CD4-positive, alpha-beta T cell treated with Interleukin-2 at 100 ng/mL for 4 hours (primary cell): ENCODE measurements at places on chromosomes 3 and 15.

- no peak for DNase-seq
These were observed 16.0 kb downstream of the NR1D2 start for GRCh38 chr3:23961066-23961465.

GRCh38 chr3:109819734-109820133, 482.4 kb upstream of the DPPA4 start:
- DNase-seq: no peak

DNA sequence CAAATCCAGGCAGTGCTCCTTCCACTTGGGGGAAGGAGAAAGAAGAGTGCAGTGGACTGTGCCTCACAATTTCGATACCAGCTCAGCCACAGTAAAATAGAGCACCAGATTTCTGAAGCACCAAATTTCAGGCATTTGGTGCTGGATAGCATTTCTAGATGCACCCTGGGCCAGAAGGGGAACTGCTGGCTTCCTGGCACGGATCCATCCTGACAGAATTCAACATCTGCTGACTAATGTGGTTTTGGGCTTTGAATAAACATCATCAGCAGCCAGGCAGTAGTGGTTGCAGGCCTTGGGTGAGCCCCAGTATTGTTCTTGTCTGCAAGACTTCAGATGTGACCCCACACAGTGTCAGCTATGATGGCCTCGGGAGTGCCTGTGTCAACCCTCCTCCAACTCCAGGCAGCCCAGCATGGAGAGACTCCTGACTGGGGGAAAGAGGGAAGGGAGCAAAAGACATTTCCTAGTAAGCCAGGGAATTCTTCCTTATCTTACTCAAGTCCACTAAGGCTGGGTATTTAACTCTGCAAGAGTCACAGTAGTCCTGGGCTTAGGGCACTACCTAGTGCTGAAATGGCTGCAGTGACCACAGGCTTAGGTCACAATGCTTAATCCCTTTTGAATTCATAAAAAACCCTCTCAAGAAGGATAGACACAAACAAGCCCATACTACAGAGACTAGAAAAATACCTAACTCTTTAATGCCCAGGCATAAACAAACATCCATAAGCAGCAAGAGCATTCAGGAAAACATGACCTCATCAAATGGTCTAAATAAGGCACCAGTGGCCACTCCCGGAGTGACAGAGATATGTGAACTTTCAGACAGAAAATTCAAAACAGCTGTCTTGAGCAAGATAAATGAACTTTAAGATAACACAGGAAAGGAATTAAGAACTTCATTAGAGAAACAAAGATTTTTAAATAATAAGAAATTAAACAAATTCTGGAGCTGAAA, 74.7 kb downstream of the SPATA16 start:
- DNase-seq: no peak

- DNase-seq: no peak
These were observed 44.2 kb downstream of the ZNF589 start for GRCh38 chr3:48285132-48285531.

DNA sequence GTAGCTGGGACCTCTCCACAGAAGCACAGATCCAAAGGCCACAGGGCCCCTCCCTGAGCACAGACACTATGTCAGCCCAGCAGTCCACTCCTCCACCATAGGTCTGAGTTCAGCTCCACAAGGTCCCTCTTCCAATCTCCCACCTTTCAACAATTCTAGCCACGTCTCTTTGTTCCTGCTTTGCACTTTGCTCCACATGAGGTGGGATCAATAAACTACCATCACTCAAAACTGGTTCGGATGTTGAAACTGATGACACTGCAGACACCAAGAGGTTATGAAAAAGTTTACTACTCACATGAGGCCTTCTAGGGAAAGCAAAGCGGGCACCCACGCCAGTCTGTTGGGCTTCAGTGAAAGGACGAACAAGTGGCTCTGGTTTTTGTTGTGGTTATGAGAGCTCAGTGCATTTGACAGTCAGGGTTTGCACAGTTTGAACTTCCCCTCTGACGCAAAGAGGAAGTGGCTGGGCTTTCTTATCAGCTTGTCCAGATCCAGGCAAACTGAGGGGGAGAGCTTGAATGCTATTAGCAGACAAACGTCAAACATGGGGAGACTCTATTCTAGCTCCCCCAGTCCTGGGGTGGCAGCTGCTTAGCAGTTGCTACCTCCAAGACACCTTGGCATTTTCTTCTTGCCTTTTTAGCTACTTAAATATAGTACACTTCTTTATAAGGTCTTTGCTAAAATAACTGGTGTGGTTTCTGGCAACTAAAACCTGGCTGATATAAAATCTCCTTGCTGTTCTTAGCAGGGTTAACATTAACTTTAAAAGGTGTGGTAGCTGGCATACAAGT, 37.8 kb downstream of the ZNF445 start:
- peak; percentile 49 for DNase-seq

DNA sequence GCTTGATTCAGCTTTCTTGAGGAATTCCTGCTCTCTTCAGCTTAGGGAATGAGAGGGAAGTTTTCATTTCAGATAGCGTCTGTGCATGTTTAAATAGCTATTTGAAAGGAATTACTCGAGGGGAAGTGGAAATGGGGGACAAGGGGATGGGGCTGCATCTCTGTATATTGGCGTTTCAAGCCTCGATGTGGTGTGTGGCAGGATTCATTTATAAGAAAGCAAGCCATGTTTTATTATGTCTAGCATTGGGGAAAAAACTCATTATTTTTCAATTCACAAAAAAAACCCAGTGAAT, 1.0 kb downstream of the ATP2C1 start:
- DNase-seq: no peak
